Activated CD8-positive, alpha-beta T cell treated with anti-CD3 and anti-CD28 coated beads for 36 hours (primary cell): ENCODE measurements at places on chromosomes 5 and 9.

DNA sequence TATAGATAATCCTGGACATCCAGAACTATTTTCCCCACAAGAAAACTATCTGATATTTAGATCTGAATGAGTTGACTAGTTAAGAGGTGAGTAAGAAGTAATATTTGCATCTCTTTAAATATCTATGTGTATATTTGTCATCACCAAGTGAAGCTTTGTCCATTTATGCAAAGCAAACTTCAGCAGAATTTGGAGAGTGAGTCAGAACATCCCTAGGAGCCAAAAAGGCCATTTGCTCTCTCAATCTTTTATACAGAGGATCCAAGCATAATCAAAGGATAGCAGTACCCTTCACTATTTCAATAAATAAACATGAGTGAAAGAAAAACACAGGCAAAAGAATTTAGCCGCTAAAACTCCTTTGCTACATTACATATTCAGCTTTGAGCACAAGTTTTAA, 454.4 kb downstream of the NR2F1-AS1 start:
- no peaks in the 10 kb centered on the region for H3K36me3 ChIP-seq
- no peak overlapping the region for H3K4me3 ChIP-seq
- no peaks in the 10 kb centered on the region for H3K4me1 ChIP-seq
- H3K27ac ChIP-seq = no peak overlapping the region
- no peaks in the 10 kb centered on the region for H3K27me3 ChIP-seq
- no peak for DNase-seq

DNA sequence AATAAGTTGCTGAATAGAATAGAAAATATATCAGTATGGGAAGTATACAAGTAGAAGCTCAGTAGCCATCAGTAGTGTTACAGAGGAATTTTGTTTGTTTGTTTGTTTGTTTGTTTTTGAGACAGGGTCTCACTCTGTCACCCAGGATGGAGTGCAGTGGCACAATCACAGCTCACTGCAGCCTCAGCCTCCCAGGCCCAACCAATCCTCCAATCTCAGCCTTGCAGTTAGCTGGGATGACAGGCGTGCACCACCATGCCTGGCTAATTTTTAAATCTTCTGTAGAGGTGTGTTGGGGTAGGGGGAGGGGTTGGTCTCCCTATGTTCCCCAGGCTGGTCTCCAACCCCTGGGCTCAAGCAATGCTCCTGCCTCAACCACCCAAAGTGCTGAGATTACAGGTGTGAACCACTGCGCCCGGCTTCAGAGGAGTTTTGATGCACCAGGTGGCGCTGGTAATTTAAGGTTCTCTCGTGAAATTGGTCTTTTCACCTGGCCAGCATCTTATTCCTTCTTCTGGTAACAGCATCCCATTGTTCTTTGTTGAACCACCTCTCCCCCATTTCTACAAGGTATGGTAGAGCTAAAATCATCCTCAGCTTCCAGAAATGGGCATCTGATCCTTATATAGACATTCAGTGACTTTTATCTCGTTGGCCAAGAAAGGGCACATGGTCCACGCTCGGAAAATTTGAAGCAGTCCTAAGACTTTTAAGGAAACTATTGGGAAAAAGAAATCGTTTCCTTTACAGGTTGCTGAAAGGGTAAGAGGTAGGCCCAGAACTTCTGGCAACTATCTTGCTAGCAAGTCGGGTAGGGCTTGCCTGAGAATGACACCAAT, 157.1 kb downstream of the ARRDC3 start:
- peaks cover 10% of the 10 kb centered on the region for H3K36me3 ChIP-seq
- no peak overlapping the region for H3K27ac ChIP-seq
- no peaks in the 10 kb centered on the region for H3K4me1 ChIP-seq
- H3K4me3 ChIP-seq = no peak overlapping the region
- H3K27me3 ChIP-seq = peaks cover 4% of the 10 kb centered on the region

- H3K27me3 ChIP-seq = no peaks in the 10 kb centered on the region
- peaks cover 27% of the 10 kb centered on the region for H3K36me3 ChIP-seq
- peaks cover 56% of the 10 kb centered on the region for H3K4me1 ChIP-seq
- DNase-seq = no peak
- H3K27ac ChIP-seq = no peak overlapping the region
These were observed 13.4 kb upstream of the ZCCHC9 start for GRCh38 chr5:81288021-81288433.

DNA sequence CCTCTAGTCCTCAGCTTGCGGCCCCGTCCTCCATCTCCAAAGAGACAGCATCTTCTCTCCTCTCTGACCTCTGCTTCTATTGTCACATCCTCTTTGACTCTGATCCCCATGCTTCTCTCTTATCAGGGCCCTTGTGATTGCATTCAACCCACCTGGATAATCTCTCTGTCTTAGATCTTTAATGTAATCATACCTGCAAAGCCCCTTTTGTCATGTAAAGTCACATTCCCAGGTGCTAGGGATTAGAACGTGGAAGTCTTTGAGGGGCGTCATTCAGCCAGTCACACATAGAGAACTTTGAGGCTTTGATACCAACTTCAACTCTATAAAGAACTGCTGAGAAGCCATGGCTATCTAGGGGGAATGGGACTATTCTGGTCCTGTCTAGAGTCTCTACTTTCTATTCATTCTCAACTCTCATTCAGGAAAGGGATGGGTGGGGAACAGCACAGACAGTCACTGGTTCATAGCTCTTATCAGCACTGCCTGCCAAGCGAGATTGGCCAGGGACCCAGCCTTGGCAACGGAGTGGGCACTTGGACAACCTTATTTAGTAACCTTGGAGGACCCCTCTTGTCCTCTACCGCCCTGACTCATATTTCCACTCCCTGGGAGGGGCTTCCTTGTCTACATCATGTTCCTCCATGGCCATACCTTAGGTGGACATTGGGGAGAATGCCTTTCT, 29.0 kb downstream of the TAS2R1 start:
- H3K36me3 ChIP-seq = no peaks in the 10 kb centered on the region
- no peaks in the 10 kb centered on the region for H3K4me1 ChIP-seq
- DNase-seq = no peak
- H3K27ac ChIP-seq = no peak overlapping the region
- H3K27me3 ChIP-seq = no peaks in the 10 kb centered on the region

DNA sequence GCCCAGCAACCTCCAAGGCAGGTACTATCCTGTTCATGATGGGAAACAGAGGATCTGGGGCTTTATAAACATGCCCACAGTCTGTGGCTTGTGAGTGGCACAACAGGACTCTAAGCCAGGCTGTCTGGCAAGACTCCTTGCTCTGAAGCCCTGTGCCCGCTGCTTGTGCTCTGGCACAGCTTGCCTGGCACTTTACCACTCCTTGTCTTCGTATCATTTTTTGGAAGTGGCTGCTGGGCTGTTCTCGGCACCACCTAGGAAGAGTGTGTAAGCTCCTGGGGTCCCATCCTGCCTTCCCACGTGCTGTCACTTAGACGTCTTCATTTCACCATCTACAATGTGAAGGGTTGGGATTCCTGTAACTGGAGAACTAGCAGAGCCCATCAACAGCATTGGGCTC, 59.3 kb upstream of the GLRX start:
- peaks cover 4% of the 10 kb centered on the region for H3K4me1 ChIP-seq
- no peaks in the 10 kb centered on the region for H3K27me3 ChIP-seq
- H3K4me3 ChIP-seq = no peak overlapping the region
- H3K27ac ChIP-seq = no peak overlapping the region
- no peak for DNase-seq

- H3K4me1 ChIP-seq = no peaks in the 10 kb centered on the region
- no peak for DNase-seq
- H3K27me3 ChIP-seq = no peaks in the 10 kb centered on the region
These were observed 157.8 kb downstream of the MED10 start for GRCh38 chr5:6220346-6221088.

DNA sequence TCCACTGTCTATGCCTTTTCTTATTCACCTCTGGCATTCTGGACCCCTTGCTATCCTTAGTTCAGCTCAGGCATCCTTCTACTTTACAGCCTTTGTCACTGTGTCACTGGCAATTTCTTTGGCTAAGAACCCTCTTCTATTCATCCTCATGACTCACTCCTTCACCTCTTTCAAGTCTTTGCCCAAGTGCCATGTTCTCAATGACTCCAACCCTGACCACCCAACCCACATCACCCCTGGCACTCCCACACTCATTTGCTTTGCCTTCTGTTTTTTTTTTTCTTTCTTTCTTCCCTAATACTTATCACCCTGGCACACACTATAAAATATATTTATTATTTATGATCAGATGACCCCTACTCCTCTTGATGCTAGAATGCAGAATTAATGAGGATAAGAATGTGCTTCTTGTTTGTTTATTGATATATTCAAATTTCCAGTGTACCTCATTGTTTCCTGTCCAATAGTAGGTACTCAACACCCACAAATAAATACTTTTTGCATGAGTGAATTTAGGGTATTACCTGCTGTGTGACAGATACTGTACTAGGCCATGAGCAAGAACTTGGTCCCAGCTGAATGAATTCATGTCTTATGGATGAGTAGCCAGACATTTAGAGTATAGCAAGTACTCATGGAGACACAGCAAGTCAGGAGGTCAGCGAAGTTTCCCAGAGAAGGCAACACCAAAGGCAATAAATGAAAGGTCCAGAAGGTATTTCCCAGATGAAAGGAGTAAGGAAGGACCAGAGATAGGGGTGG, 236.1 kb downstream of the PAPPA start:
- H3K4me1 ChIP-seq = no peaks in the 10 kb centered on the region
- H3K27me3 ChIP-seq = no peaks in the 10 kb centered on the region
- H3K27ac ChIP-seq = no peak overlapping the region
- no peaks in the 10 kb centered on the region for H3K36me3 ChIP-seq
- no peak for DNase-seq

- H3K27me3 ChIP-seq = peaks cover 2% of the 10 kb centered on the region
- H3K36me3 ChIP-seq = peaks cover 15% of the 10 kb centered on the region
- DNase-seq = no peak
- no peak overlapping the region for H3K4me3 ChIP-seq
- peaks cover 16% of the 10 kb centered on the region for H3K4me1 ChIP-seq
These were observed 3.0 kb upstream of the HNRNPAB start for GRCh38 chr5:178201221-178201926.
